ENCODE measurements at places on chromosomes 7 and 10.

DNA sequence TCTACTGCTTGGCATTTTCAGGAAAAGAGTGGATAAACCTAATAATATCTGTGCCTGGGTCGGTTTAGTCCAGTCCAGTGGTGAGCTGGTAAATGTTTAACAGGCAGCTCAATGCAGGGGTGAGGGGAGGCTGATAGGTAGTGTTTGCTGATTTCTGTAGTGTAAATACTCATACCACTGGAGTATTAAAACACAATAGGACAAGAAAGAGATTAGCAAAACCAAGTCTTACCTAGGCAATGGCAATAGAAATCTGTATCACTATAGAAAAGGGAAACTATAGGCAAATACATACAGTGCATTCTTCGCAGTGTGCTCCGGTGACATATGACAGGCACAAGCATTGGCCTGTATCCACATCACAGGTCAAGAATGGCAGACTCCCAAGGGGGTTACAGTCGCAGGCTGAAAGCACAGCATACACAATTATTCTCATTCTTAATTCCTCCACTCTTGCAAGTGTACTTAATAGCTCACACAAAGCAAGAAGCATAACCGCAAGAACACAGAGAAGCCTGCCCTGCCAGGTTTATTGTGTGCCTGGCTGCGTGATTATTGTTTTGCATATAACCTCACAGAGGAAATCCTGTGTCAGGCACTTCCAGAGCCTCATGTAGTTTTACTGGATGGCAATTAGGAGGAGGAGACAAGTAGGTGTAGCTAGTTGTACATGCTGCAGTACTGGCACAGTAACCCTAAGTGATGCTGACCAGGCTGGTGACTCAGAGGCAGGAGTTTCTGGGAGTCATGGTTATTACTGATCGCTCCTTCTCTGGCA, 35.0 kb downstream of the LAMB4 start:
- DNase-seq: no peak

GRCh38 chr10:69055241-69055640, 32.7 kb upstream of the SRGN start:
- DNase-seq: peak; percentile 18

DNA sequence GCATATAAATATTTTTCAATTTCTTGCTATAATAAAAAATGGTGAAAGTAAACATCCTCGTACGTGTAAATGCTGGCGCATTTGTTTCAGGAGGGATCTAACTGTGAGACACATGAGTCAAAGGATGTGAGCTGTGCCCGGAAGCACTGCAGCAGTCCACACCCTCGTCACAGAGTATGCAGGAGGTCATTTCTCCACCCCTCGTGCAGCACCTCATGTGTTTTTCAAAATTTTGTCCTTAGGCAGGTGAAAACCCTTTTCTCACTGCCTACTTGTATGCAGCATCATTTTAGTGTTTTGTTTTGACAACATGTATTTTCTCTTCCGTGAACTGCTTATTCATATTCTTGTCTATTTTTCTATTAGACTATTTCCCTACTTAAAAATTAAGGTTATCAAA, 162.7 kb downstream of the AVL9 start:
- DNase-seq: no peak

DNA sequence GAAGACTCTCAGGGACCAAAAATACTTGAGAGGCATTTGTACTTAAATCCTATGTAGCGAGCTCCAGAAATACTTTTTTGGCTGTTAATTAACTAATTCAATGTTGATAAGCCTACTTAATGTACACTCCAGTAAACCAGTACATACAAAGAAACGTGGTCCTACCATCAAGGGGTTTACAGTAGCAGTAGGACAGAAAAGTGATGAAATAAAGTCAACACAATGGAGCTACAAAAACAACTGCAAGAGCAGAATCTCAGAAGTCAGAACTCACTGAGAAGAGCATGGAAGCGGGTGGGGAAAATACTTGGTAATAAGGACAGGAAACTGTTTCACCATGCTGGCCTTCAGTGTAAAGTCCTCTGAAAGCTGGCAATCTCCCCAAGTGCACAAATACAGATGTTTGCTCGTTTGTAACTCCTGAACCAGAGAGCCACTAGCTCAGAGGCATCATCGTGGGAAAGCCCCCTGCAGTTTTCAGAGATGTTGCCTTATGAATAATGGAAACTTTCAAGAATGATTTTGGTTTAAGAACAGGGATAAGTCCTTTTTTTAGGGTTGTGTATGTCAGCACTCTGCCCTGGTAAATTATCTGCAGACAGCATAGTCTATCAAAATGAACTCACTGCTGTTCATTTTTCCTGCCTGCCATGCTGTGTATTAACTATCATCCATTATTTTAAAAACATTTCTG, 233.2 kb downstream of the SORCS1 start:
- no peak for DNase-seq

DNA sequence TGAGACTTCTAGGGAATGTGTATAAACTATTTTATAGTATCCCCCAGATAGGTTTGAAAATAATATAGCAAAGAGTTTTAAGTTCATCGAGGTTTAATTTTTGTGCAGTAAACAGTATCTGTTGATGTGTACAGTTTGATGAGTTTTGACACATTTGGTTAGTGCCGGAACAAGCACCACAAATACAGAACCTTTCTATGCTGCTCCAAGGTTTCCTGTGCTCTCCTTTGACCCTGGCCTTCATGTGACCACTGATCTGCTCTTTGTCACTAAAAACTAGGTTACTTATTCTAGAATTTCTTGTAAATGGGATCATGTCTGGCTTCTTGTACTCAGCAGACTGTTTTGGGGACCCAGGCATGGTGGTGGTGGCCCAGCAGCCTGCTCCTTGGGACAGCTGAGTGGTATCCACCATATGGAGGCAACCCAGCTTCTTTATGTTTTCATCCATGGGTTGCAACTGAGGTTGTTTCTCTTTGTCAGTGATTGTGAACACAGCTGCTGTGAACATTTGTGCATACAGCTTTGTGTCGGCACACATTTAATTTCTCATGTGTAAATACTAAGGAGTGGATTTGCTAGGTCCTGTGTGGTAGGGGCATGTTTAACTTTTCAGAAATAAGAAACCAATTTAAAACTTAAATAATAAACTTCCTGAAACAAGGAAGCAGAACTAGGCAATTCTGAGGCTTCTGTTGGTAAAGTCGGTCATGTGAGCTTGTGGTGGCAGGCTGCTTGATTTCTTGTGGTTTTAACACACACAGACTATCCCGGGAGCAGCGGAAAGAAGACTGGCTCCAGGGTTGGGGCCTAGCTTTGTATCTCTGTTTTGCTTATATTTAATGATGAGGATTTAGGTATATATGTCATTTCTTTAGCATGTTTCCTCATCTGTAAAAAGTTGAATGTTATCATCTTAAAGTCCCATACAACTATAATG, 219.4 kb downstream of the ABCA13 start:
- DNase-seq: no peak

DNA sequence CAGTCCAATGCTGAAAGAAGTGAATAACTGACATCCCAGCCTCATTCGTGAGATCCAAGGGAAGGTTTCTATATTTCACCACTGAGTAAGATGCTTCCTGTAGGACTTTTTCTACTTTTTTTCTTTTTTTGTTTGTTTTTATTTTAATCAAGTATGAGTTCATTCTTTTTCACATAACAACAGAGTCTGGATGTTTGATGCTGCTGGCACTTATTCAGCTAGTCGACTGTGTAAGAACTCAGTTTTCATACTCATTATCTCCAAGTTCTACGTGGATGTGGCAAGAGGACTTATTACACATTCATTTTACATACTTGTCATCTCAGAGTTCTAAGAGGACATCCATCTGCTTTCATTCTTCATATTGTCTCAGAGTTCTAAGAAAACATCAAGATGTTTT, 86.9 kb downstream of the CPXM2 start:
- no peak for DNase-seq

DNA sequence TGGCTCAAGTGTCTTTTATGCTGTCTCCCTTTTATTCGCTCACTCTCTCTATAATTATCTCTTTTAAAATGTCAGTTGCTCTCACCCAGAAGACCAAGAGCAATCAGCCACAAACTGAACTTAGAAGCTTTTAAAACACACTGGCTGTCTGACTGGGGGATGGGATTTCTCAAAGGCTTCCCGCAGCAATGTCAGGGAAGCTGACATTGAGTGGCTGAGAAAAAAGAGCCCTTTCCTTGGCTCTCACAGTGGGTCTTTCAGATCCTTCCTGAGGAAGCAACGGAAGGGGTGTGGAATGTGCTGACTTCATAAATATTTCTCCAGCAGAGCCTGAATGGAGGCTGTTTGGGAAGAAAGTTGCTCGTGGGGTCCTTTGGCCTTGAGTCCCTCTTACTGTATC, 445.7 kb upstream of the C7orf33 start:
- no peak for DNase-seq

DNA sequence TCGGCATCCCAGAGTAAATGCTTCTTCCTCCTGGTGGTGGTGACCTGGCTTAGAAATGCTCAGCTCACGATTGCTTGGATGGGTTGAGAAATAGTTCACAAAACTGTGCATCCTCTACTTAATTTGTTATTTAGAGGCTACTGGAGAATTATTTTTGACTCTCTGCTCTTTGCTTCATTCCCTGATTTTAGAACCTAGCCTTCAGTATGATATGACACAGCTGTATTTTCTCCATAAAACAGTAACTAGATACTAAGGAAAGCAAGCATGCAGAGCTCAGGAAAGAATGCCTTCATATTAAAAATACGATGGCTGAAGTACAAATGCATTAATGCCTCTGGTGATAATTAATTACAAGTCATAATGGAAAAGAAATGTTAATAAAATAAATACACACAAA, 602.0 kb upstream of the COBL start:
- DNase-seq: no peak

- no peak for DNase-seq
These were observed 9.7 kb downstream of the AGAP3 start for GRCh38 chr7:151095828-151096475.

DNA sequence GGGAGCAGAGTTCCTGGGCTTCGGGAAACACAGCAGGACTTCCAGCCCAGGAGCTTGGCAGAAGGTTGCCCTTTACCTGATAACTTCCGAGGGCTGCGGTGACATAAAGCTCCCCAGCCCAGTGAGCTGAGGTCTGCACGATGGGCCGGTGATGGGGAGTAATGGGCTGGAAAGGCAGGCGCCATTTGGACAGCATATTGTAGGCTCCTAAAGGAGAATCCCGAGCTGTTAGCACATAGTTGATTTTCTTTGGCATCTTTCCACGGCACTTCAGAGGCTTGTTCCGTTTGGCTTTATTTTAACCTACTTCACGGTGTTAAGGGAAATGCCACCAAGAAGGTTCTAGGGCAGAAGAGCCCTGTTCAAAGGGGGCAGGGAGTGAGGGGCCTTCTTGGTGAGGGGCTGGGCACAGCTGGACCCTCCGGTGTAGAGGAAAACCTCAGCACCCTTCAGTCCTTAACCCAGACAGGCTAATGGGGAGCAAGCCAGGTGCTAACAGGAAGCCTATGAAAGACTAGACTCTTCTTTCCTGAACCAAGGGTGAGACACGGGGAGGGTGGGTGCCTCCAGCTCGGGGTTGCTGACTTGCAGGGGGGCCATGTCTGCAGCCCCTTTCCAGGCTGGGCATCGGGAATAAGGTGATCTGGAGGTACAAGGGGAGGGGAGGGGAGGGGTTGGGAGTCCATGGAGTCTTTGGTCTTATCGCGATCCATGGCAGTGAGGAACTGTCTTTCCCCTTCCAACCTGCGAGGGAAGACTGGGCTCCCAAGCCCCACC, 347.7 kb downstream of the GLRX3 start:
- DNase-seq: no peak

DNA sequence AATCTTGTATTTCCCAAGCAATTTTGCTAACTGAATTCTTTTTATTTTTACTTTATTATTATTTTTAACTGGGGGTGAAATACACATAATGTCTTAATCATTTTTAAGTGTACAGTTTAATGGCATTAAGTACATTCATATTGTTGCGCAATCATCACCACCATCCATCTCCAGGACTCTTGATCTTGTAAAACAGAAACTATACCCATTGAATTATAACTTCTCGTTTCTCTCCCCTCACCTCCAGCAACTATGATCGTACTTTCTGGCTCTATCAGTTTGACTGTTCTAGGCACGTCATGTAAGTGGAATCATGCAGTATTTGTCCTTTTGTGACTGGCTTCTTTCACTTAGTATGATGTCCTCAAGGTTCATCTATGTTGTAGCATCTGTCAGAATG, 108.8 kb downstream of the ARL5B start:
- no peak for DNase-seq

GRCh38 chr7:142791502-142791901, 20.7 kb downstream of the PRSS2 start:
- peak; percentile 7 for DNase-seq

GRCh38 chr10:60536529-60537114, 146.9 kb upstream of the ANK3 start:
- DNase-seq: no peak

DNA sequence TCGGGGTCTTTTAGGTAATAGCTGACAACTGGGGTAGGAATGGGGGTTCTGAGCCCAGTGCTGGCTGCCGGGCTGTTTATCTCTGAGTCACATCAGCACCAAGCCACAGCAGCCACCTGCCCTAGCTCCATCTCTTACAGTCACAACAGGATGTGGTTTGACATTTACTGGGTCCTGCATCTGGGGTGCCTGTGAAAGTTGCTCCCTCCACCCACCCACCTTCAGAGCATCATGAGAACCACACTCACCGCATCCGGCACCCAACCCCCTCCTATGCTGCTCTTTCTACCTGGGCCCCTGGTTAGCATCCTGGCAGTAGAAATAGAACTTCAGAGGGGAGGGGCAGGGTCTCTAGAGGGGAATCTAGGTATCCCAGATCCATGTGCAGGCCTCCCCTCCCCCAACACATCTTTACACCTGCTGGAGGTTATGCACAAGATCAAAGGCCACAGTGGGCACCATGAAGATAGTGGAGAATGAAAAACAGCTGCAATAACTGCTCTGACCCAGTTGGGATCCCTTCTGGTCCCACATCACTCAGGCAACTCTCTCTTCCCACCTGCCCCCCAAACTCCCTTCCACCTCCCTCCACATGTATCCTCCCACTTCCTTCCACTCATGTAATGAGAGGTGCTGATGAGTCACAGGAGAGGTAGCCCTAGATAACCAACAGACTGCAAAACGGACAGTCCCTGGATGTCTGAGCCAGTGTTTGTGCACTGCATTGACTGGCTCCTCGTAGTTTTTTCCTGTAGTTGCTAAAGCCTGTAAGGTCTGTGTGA, 38.2 kb downstream of the PRSS2 start:
- peak; percentile 98 for DNase-seq

- no peak for DNase-seq
These were observed 700.4 kb upstream of the KCND2 start for GRCh38 chr7:119572541-119572940.

DNA sequence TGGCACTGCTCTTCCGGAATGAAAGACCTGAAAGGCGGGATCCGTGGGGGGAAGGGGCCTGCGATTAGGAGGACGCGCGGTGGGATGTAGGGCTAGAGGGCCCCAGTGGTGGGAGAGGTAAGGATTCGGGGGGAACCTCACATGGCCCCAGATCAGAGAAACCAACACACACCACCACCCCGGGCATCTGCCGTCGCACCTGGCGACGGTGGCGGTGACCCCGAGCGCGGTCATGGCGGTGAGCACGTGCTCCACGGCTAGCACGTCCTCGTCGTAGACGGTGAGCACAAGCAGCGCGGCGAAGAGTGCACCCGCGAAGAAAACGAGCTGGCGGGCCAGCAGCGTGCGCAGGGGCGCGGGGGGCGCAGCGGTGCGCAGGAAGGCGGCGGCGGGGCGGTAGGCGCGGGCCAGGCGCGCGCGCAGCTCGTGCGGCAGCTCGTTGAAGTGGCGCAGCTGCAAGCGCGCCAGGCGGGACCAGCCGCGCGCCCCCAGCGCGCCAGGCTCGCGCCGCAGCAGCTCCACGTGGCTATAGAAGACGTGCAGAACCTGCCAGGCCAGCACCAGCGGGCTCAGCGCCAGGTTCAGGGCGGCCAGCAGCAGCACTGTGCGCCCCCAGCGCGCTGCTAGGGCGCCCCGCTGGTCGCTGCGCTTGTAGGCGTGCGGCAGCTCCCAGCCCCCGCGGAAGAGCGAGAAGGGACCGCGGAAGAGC, 5.7 kb downstream of the ATG9B start:
- peak; percentile 43 for DNase-seq

Data from CD4-positive, alpha-beta T cell treated with Interleukin-10 for 1 hour (primary cell).